ENCODE measurements at places on chromosomes 12 and 14. TPM values are rescaled to one million over a fixed set of nuclear protein-coding genes. Genes with fewer than 3 reads are reported as not detected.

The MUCL1 gene
- total RNA-seq, result not detected

The SYCP3 gene
- 0.25 TPM for total RNA-seq

The GLT1D1 gene
- not detected for total RNA-seq

The SIRT4 gene
- 1.4 TPM for total RNA-seq

The APOLD1 gene
- total RNA-seq, result 6.0 TPM
